ENCODE measurements at places on chromosomes 4 and X.
A peak's percentile ranks its signal among the peaks of the same experiment; 100 is the strongest.

GRCh38 chr4:127732623-127733328 lies 2.6 kb downstream of the SLC25A31 start:
- peak; percentile 52 for DNase-seq

DNA sequence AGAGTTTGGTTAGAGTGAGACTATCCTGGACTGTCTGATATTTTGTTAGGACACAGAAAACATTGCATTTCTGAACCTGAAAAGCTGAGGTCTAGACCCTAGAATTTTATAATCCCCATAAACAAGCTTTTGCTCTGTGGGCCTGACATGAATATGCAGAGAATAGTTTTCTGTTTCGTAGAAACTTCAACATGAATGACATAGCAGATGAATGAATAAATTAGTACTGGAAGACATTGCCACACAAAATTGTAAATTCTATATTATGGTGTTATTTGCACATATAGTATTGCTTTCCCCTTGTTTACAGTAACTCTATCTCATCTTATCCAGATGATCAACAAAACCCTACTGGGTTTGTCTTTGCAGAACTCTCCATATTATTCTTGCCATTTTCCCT lies 54.9 kb upstream of the MAML3 start:
- no peak for DNase-seq

GRCh38 chrX:70437921-70438665 lies 6.5 kb upstream of the DLG3 start:
- no peak for DNase-seq

DNA sequence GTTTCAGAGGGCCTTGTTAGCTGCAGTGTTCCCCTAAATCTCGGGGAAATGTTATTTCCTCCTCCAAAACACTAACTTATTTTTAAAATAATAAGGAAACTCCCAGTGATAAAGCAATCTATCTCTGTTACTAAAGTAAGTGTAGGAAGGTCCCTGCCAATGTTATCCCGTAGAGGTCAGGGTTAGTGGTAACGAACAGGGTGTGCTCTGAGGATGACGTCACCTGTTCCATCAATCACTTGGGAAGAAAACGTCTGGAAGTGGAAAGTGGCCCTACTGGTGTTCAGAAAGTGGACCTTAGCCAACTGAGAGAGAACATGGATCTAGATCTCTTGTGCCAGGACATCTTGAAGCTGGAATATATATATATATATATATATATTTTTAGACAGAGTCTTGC lies 249.5 kb downstream of the BCOR start:
- no peak for DNase-seq

DNA sequence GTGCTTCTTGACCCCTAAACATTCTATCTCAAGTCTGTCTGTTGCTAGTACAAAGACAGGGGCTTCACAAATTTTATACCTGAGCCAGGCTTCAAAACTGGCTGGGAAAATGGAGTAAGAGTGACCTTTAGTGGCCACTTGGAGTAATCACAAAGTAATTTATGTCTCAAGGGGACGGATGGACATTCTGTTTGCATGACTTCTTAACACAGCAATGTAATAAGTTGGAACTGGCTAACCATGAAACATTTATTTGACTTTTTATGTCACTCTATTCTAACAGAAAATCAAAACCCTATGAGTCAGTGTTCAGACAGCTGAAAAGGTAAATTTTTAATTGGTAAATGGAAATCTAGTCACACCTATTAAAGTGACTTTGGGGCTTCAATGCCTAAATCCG lies 600.6 kb downstream of the ANKRD50 start:
- peak; percentile 56 for DNase-seq

GRCh38 chrX:118047446-118048186 lies 69.0 kb downstream of the KLHL13 start:
- DNase-seq = no peak

DNA sequence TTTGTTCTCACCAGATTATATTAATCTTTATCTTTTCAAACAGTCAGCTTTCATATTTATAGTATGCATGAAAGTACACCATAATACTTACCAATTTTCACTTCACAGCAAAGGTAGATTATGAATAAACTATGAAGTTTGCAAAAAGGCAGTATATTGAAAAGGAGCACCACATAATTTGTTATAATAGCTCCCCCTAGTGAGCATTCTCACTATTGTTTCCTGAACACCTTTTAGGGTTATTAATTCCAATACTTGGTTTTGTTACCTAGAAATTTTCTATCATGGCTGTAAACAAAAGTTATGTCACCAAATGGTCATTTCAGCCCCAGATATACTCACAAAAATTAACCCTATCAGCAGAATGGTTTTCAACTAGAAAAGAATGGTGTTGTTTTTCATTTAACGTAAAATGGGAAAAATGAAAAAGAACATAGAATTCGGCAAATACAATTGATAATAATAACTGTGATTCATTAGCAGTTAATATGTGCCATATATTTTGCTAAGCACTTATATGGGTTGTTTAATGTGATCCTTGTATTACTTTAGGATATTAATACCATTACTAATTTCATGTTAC lies 30.2 kb upstream of the NKX6-1 start:
- peak; percentile 43 for DNase-seq

DNA sequence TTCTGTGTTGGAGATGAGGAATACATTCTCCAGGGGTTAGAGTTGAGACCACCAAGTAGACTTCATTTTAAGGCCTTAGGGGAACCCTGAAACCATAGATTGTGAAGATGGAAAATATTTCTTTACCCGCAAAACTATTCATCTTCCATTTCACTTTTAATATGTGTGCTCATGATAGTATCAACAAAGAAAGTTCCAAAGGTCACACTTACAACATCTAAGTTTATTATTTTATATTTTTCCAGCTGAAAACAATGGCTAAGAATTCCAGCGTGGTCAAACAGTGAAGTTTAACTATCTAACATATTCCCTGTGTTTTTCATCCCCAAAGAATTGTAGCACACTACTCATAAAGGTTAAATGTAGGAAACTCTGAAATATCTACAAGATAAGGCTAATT lies 214.5 kb upstream of the GIMD1 start:
- no peak for DNase-seq

GRCh38 chr4:24244663-24245490 lies 339.5 kb downstream of the DHX15 start:
- peak; percentile 31 for DNase-seq

DNA sequence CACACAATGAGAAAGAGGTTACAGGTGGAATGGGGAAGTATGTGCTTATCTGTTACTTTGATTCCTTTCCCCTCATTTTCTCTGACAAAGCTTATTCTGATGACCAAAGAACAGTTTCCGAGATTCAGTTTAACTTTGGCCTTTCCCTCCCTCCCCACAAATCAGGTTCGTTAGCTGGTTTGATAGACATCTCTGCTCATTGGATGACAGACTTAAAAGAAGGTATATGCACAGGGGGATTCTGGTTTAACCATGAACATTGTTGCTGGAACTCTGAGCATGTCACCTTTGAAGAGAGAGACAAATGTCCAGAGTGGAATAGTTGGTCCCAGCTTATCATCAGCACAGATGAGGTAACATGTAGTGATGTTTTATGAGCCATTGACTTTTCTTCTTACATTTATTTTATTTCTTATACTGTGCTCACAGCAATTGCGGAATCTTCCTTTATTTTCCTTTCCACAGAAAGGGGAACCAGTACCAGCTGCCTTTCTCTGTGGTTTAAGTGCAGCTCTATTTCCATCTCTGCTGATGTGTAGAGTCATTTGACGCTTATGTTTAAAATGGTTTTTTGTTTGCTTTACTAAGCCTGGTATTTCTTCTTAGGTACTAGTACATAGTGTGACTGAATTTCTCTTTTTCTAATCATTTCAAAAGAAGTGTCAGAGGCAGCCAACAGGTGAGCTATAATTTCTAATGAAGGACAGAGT lies 125.0 kb downstream of the AKAP4 start:
- DNase-seq = no peak

GRCh38 chr4:74161666-74162450 lies 3.9 kb downstream of the MTHFD2L start:
- DNase-seq = no peak

DNA sequence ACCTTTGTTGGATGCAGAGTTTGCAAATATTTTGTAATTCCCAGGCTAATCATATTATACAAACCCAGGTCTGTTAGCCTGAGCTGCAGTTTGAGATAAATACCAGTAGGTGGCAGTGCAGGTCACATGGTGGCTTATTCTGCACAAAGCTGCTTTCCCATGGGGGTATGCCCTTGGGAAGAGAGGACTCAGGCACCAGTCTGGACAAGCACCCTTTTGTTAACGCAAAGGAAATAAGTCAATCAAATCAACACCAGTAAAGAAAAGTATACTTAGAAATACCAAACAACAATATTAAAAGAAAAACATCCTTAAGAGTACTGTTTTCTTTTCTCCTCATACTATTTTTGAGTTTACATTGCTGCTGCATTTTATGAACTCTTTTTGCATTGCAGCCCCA lies 389.0 kb upstream of the ZFP42 start:
- peak; percentile 51 for DNase-seq

DNA sequence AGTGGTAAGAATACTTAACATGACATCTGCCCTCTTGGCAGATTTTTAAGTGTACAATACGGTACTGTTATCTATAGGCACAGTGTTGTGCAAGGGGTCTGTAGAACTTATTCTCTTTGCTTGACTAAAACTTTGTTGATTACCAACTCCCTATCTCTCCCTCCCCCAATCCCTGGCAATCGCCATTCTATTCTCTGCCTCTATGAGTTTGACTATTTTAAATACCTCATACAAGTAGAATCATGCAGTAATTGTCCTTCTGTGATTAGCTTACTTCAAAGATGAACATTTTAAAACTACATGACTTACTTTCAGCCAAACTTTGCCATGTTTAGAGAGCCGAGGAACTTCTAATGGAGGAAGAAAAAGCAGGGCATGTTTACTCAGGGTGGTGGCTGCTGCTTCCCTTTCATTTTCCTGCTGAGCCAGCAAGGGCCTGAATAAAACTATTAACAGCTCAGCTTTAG lies 62.4 kb downstream of the APOO start:
- no peak for DNase-seq

- DNase-seq = peak; percentile 87
Measured at GRCh38 chr4:53929955-53930798, 134.2 kb downstream of the CHIC2 start.

DNA sequence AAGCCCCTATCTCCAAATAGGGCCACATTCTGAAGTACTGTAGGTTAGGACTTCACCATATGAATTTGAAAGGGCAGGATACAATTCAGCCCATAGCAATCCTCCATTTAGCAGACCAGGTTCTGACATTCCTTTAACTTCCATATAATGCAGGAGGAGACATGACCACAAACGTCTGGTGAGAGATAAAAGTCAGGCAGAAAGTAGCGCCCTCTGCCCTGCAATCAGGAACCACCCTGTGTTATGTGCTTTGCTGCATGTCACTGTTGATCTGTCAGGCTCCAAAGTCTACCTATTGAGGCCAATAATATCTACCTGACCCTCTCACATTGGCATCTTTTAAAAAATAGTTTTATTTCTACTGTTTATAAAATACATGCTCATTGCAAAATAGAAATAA lies 30.2 kb upstream of the SEPSECS start:
- DNase-seq = no peak

- DNase-seq = peak; percentile 20
Measured at GRCh38 chr4:40254608-40255392, 58.0 kb downstream of the RHOH start.

DNA sequence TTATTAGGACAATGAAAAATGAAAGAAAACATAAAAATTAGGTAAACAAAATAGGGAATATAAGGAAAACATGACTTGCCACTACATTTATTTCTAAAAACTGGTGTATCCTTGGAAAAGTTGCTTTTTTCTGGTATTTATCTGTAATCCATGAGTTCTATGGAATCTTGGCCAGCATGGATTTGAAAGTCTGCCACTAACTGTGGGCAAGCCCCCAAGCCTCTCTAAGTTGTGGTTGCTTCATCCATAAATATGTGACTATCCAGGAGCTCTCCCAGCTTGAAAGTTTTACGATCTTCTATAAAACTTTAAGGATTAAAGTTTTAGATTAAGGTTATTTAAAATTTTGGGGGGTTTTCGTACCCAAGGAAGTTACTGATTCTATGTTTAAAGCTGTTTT lies 21.8 kb downstream of the RPS6KA3 start:
- DNase-seq = peak; percentile 29

DNA sequence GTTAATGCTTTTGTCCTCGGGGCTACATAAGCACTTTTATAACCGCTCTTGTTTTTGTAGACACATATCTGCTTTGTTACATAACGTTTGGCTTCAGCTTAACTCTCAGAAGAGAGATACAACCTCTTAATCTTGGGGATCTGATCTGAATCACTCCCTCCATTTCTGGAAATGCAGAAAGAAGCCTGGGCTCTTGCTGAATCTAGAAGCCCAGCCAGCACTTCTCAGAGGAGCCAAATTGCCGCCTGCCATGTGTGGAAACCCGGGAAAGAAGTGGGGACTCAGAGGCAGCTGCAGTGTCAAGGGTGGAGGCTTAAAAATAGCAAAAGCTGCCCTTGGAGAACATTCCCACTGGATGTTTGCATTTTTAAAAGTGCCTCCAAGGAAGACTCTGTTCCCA lies 69.3 kb upstream of the LDB2 start:
- DNase-seq = peak; percentile 51

All from AG08395 (cell line).